ENCODE measurements at places on chromosomes 6 and 20.

GRCh38 chr20:60011512-60012507, 53.6 kb downstream of the CDH26 start:
- DNase-seq: no peak

DNA sequence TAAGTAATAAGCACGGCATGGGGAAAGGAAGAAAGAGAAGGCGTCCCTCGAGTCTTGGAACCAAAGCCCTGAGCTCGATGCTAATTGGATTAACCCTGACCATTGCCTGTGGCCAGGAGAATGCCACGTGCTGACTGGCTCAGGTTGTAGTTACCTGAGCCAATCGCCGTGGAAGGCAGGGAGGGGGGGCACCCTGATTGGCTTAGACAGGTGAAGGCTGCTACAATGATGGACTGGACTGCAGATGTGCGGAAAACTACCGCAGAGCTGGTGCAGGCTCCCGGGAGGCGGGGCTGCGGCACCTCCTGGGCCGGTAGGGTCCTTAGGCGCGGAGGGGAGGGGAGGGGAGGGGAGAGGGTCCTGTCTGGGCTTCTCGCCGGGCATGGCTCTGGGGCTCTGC, 121.3 kb downstream of the TFAP2C start:
- peak; percentile 69 for DNase-seq

DNA sequence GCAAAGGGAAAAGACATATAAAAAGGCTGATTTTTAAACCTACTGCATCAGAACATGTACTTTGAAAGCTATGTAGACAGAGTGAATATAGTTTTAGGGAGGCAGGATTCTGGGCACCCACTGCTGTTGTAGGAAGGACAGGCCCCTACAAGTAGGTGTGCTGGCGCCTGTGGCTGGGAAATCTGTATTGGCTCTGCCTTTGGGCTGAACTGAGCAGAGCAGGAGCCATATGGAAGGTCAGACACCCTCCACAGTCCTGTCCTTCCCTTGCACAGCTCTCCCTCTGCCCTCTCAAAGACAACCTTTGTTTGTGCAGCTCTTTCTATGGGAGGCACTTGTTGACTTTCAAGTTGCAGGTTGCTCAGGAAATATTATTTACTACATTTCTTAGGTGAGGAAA, 18.4 kb upstream of the ULBP3 start:
- DNase-seq: no peak

- DNase-seq: peak; percentile 74
Observed at GRCh38 chr6:138107078-138107751, at the start of gene PERP. TSS of gene PERP (minus strand) at chr6:138107419. CDS start at chr6:138107340, 79 bp downstream.

GRCh38 chr6:46137387-46137786, 7.6 kb downstream of the ENPP4 start:
- no peak for DNase-seq

DNA sequence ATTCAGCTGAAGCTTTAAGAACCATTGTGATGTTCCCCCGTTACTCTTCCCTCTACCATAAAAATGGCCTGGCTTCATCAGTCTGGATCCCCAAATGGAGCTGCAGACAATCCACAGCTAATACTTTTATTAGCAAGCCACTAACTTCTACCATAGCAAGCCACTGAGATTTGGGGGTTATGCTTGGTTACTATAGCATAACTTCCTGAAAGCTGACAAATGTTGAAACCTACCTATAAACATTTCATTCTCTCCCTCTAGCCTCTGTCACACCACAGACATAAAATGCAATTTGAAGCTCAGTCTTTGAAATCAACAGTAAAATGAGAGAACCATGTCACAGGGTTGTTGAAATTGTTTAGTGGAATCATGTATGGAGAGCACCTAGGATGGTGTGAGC, 3.0 kb upstream of the HTR1E start:
- no peak for DNase-seq

DNA sequence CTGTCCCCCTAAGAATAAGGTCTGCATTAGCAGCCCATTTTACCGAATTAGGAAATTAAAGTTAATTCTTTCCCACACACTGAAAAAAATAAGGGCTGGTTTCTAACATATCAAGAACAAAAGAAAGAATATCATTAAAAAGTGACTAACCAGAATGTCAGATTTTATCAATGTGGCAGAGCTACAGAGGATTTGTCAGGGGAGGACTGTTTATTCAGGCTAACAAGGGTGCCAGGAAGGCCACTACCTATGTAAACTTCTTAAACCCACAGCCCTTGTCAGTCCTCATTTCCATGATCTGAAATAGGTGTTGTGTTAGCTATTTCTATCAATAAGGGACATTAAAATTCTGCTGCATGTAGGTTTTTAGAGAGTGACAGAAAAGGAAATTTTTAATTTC, 76.4 kb downstream of the BACH2 start:
- no peak for DNase-seq

GRCh38 chr20:25237610-25238318, 10.1 kb upstream of the PYGB start:
- DNase-seq: no peak

Measured in iPS-NIHi11 (cell line).